RWPE2 (cell line): ENCODE measurements at places on chromosomes 5 and 9.

DNA sequence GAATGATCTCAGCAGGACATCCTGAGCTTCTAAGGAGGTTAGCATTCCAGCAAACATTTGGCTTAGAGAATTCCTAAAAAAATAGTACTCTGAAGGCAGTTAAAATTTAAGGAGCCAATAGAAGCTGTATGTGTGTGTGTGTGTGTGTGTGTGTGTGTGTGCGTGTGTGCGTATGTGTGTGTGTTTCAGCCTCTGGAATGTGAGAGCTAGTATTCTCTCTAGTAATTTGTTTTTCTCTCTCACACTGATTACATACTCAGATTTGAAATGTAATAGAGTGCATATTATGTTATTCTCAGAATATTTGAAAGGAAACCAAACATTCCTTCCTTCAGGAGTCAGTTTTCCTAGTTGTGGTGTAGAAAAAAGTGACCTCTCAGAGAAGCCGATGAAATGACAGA is 279.6 kb downstream of the TMEM38B start:
- DNase-seq, result no peak

DNA sequence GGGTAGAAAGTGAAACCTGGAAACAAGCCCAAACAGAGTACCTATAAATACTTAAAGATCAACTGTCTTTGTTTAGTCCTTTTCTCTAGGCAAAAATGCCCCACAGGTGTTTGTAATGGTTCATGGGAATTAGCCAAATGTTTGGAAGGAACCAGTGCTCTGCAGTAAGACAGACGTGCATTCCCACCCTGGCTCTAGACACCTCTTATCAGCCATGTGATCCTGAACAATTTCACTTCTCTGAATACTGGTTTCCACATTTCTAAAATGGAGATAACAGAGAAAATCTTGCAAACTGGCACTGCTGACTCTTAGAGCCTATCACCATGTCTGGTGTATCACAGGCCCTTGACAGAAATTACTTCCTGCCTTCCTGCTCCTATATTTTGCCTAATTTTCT is 30.0 kb downstream of the GLIS3 start:
- DNase-seq, result no peak

DNA sequence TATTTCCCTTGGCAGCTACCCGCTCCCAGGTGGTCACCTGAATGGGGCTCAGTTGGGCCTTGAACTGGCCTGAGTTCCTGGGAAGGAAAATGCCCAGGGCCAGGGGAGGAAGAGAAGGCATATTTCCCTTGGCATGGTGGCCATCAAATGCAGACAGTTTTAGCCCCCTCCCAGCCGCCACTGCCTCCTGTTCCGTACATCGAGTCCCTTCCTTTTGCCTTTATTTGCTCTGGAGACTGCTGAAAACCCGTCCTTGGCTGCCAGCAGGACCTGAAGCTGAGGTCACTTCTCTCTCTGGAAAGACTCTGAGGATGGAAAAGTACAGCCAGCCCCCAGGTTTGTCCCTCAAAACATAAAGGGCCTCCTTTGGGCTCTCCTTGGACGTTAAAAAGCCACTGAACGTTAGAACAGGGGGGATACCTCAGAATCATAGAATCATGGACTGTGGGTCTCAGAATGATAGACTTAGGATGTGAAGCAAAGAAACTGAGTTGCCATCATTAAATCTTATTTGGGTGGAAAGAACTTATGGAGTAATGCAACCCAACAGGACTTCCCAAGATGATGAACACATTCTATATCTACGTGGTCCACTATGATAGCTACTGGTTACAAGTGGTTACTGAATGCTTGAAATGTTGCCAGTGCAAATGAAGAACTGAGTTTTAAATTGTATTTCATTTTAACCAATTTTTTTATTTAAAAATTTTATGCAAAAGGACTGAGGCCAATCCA is 7.1 kb downstream of the SPARC start:
- DNase-seq, result no peak

GRCh38 chr5:61100437-61100836 is 61.8 kb downstream of the SMIM15 start:
- no peak for DNase-seq

DNA sequence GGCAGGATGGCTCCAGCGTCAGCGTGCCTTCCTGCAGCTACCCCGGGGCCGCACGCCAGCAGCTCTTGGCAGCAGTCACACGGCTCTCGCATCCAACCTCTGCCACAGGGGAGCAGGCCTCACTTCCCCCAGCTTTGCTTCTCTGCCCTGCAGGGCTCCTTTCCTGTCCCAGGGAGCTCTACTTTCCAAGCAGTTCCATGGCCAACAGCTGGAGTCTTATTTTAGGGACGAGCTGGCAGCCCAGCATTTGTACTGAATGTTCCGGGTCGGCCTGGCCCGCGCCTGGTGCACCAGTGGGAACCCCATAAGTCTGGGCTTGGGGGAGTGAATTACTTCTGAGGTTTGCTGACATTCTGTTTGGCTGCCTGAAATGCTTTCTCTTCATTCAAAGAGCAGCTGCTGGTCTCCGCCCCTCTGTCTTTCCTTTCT is 34.6 kb downstream of the GADD45G start:
- DNase-seq, result no peak

DNA sequence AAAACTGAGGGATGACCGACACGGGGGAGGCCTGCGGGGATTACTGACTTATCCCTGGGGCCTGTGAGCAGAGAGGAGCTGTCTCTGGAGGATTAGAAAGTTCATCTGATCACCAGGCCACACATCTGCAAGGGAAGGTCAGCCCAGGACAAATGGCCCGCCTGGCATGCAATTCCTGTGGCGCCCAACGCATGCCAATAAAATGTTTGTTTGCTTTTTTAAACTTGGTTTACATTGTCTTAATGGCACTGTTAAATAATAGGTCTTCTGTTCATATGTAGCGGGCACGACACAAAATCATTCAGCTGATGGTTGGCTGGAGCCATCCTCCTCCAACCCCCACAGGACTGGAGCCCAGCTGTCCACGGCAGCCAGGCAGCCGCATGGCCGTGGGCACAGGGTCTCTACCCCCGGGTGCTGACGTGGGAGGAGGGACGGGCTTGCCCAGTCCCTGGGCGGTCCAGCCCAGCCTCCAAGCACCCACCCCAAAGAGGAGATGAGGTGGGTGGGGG is 41.0 kb upstream of the SLC12A7 start:
- DNase-seq, result no peak

GRCh38 chr5:127089191-127089590 is 15.9 kb upstream of the C5orf63 start:
- DNase-seq, result no peak

DNA sequence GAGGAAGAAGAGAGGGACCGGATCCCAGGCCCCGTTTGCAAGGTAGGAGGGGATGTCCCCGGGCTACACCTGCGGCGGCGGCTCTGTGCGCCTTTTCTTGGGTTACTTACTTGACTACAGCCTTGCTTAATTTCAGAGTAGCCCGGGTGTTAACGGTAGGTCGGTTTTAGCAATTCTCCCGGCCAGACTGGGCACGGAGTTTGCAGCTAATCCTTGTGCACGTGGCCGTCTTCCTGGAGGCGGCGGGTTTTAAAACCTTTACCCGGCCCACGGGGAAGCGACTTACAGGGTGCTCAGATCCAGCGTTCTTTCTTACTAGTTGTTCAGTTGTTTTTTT is 313 bp downstream of the BRIX1 start:
- DNase-seq, result no peak

DNA sequence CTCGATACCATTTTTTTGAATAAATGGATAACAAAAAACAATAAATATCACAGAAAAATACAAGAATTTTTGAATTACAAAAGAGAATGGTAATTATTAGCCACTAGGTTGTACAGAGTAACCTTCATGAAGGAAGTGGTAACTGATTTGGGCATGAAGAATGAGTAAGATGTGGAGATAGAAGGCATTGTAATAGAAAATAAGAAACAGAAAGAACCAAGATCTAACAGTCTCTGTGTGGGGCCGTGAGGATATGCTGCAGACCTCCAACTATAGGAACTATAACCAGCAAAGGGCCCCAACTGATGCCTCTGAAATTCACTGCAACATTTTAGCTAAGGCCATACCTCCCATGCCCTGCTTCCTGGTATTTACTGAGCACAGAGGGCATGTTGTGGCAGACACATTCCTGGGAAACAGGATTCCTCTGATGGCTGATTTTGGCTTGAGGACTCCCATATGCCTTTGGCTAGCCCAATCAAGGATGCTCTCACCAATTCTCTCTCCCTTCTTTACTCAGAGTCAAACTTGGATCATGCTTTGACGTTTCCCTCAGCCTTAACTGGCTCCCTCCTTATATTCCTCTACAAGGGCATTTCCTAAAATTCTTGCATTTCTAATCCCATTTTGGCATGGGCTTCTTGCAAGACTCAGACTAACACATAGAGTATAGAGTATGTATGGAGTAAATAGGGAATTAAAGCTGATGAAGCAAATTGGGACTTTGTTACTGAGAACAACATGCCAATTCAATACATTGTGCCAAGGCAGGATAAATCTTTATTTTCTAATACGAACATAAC is 208.9 kb downstream of the PDE4D start:
- no peak for DNase-seq

GRCh38 chr5:11902201-11902619 is 2.0 kb downstream of the CTNND2 start:
- no peak for DNase-seq

DNA sequence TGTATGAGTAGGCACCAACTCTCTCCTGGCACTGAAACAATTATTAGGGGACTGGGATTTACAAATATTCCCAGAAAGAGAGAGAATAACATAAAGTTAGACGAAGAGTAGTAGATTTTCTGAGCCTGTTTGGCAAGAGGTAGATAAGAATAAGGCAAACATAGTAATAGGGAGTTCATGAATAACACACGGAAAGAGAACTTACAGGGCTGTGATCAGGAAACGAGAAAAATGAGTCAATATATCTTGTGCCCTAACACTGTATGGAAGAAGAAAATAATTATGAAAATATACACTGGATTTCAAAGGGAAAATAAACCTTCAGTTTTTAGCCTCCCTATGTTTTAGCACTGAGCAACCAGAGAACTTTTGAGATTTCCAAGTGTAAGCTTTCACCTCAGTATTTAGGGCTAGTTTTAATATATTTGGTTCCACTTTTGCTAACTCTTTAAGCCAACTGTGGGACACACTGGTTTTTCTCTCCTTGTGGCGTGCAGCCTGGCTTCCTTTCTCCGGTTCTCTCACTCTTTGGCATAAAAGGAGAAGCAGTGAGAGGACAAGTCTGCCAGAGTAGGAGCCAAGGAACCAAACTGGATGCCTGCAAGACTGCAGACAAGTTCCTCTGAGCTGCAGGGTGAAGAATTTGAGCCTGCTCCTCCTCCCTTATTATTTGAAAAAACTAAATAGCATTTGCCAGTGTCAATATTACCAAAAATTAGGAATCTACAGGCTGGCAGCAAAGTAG is 6.6 kb upstream of the KCNN2 start:
- DNase-seq, result no peak

DNA sequence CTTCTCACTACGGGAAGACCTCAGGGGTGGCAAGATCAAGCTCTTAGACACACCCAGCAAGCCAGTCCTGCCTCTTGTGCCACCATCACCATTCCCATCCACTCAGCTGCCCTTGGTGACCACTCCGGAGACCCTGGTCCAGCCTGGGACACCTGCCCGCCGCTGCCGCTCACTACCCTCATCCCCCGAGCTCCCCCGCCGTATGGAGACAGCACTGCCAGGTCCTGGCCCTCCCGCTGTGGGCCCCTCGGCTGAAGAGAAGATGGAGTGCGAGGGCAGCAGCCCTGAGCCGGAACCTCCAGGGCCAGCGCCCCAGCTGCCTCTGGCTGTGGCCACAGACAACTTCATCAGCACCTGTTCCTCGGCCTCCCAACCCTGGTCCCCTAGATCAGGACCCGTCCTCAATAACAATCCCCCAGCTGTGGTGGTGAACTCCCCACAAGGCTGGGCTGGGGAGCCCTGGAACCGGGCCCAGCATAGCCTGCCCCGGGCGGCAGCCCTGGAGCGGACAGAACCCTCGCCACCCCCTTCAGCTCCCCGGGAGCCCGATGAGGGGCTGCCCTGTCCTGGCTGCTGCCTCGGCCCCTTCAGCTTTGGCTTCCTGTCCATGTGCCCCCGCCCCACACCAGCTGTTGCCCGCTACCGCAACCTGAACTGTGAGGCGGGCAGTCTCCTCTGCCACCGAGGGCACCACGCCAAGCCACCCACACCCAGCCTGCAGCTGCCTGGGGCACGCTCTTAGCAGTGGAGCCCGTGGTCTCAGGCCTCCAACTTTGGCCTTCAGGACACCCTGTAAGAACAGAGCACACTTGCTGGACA is 4.1 kb downstream of the TESK1 start:
- DNase-seq, result no peak

DNA sequence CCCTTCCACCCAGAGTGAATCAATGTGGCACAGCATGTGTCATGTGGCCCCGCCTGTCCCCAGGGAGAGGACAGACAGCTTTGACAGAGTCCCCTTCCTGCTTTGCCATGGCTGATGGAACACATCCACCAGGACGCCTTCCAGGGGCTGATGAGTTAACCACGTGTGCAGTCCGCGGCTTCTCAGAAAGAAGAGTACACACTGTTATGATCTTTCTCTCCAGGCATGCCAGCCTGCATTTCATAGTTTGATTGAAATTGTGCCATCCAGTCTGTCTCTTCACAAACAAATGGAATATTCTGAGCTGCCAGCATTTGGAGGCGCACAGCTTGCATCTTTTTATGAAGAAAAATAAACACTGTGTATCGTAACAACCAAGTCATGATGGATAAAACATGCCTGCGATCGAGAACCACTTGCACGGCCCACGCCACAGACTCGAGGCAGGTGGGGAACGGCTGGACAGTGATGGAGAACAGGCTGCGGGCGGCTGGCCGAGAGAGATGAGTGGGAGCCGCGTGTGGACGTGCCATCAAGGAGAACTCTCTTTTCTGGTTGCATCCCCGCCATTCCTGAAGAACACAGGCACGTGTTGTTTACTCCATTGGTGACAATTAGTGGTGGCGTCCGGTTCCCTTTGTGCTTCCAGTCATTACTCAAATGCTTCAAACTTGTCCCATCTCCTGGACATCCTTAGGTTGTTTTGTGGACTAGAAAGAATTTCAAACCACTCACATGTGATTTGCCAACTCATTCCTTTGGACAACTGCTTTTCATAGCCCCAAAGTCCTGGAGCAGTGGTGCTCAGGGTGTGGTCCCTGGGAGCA is 220.2 kb downstream of the AGTPBP1 start:
- DNase-seq, result no peak

GRCh38 chr5:95317085-95317484 is 32.2 kb upstream of the MCTP1 start:
- DNase-seq, result no peak

DNA sequence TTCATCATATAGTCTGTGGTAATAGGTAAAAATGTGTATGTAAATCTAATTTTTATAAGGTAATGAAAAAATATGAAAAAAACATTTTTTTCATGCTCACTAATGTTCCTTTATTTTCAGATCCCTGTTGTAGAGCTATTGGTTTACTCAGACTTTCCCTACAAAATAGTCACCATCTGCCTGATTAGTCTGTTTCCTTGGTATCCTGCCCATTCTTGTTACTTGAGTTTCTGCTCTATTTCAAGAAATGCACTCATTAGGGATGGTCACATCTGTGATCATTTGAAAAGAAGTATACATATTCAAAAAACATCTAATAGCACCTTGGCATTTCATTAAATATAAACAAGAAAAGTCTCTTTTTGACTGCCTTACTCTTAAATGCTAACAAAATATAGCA is 21.6 kb upstream of the RASA1 start:
- no peak for DNase-seq

GRCh38 chr9:129554649-129555048 is 66.3 kb downstream of the C9orf50 start:
- no peak for DNase-seq

- no peak for DNase-seq
These were observed 495.4 kb downstream of the MAT2B start for GRCh38 chr5:164000819-164001218.

- no peak for DNase-seq
These were observed 13.2 kb upstream of the C5orf58 start for GRCh38 chr5:170219615-170220014.

GRCh38 chr5:80249901-80250300 is 5.9 kb downstream of the SERINC5 start:
- no peak for DNase-seq
